WTC11 (cell line): ENCODE measurements at places on chromosomes 16 and 17.

GRCh38 chr17:78360371-78361224 lies 721 bp upstream of the SOCS3 start:
- peaks cover 16% of the 10 kb centered on the region for H3K27me3 ChIP-seq
- H3K36me3 ChIP-seq, result peaks cover 6% of the 10 kb centered on the region
- peak overlapping the region; percentile 74 for H3K4me3 ChIP-seq
- H3K27ac ChIP-seq, result peak overlapping the region; percentile 93
- peak; percentile 100 for DNase-seq

GRCh38 chr16:29815032-29815721 lies 775 bp upstream of the PAGR1 start:
- peak; percentile 30 for DNase-seq
- peak overlapping the region; percentile 88 for H3K27ac ChIP-seq
- H3K36me3 ChIP-seq, result peaks cover 25% of the 10 kb centered on the region
- H3K4me3 ChIP-seq, result peak overlapping the region; percentile 94
- H3K4me1 ChIP-seq, result peaks cover 59% of the 10 kb centered on the region

GRCh38 chr16:85066346-85066885 lies 38.8 kb downstream of the KIAA0513 start:
- DNase-seq, result no peak
- H3K4me3 ChIP-seq, result no peak overlapping the region
- no peak overlapping the region for H3K27ac ChIP-seq

DNA sequence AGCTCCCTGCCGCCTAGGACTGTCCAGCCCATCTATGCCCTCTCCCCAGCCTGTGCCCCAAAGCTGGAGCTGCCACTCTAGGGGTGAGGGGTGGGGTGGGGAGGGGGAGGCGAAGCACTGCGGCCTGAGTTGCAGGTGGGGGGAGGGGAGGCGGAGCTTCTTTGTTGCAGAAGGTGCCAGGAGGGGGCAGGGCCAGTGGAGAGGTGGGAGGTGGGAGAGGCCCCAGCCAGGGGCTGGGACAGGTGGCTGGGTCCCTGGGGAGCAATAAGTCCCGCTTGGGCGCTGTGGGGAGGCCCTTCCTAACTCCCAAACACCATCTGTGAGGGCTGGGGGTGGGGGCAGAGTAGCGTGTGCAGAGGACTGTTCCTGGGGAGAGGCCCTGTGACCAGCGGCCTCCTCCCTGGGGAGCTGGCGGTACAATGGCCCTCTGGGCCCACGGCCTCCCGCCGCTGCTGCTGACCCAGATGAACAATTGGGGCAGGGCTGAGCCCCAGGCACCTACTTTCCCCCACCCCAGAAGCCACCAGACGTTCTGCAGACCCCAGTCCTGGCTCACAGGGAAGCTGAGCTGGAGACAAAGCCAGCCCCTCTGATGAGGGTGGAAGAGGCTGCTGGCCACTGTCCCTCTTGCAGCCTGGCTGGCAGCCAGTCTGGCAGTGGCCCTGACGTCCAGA lies 2.2 kb upstream of the NTN3 start:
- peak; percentile 30 for DNase-seq
- peaks cover 38% of the 10 kb centered on the region for H3K27me3 ChIP-seq
- no peak overlapping the region for H3K27ac ChIP-seq
- peak overlapping the region; percentile 59 for H3K4me3 ChIP-seq
- peaks cover 19% of the 10 kb centered on the region for H3K4me1 ChIP-seq

GRCh38 chr17:40718930-40719329 lies 15.4 kb upstream of the KRT24 start:
- no peaks in the 10 kb centered on the region for H3K4me1 ChIP-seq
- peaks cover 4% of the 10 kb centered on the region; the same call in 1 of the 2 replicates for H3K27me3 ChIP-seq
- no peak overlapping the region for H3K27ac ChIP-seq
- H3K4me3 ChIP-seq, result no peak overlapping the region
- no peaks in the 10 kb centered on the region for H3K36me3 ChIP-seq

- H3K36me3 ChIP-seq, result peaks cover 44% of the 10 kb centered on the region
- no peaks in the 10 kb centered on the region for H3K27me3 ChIP-seq
- peak; percentile 93 for DNase-seq
- H3K27ac ChIP-seq, result peak within 1 kb of the TSS; percentile 98
Measured at GRCh38 chr17:4939796-4940554, at the start of the genes RNF167 and SLC25A11. RNF167 (plus strand) TSS chr17:4940268; CDS start chr17:4940910, 642 bp downstream. SLC25A11 (minus strand) TSS chr17:4940046; CDS start chr17:4939910, 136 bp downstream.

DNA sequence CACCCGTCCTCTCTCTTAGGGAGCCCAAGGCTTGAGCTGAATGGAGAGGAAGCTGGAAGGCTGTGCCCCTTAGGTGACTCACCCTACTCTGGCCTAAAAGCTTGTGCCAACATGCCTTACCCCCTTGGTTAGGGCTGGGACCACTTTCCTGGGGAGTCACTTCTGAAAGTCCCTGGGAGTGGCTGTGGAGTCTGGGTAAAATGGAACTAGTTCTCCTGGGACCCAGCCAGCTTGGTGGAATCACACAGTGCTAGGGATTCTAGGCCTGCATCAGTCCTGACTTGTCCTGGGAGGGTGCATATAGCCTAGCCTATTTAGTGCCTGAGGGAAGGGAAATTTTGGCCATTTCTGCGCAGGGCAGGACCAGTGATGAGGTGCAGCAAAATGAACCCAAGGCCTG lies 10.5 kb downstream of the MMP28 start:
- H3K36me3 ChIP-seq, result no peaks in the 10 kb centered on the region
- H3K27ac ChIP-seq, result no peak overlapping the region
- H3K27me3 ChIP-seq, result no peaks in the 10 kb centered on the region; the same call in none of the 2 replicates

DNA sequence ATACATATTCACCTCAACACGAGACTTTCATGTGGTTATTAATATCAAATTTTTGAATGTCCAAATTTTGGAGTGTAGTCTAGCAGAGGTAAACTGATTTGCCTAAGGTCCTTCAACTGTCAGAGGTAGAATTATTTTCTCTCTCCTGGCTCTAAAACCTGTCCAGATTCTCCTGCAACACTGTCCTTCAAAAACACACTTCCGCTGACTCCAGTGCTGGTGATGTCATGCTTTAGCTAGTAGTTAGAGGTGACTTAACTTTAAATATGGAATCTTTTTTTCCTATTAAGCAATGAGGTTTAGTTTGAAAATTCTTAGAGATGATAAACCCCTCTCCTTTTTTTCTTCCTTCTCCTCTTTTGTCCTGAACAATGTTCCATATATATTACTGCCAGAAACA lies 10.8 kb upstream of the CBLN1 start:
- no peaks in the 10 kb centered on the region; the same call in 1 of the 2 replicates for H3K27me3 ChIP-seq
- no peaks in the 10 kb centered on the region for H3K36me3 ChIP-seq
- no peak for DNase-seq
- peaks cover 6% of the 10 kb centered on the region for H3K4me1 ChIP-seq
- H3K4me3 ChIP-seq, result no peak overlapping the region
- no peak overlapping the region for H3K27ac ChIP-seq

GRCh38 chr17:78268191-78268874 lies 36.9 kb downstream of the TMEM235 start:
- peaks cover 75% of the 10 kb centered on the region for H3K4me1 ChIP-seq
- no peak for DNase-seq
- no peak overlapping the region for H3K27ac ChIP-seq
- peak overlapping the region; percentile 29; the same call in 1 of the 2 replicates for H3K4me3 ChIP-seq

DNA sequence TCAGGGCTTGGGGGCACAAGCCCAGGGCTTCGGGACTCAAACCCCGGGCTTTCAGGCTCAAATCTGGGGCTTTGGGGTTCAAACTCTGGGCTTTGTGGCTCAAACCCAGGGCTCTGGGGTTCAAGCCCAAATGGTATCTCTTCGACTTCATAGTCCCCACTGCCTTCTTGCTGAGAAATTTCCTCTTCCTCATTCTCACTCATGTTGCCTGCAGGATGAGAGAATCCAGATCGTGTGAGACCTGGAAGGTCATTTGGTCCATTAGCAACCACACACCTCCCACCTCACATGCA lies 576 bp downstream of the ZNF768 start:
- DNase-seq, result no peak
- peak overlapping the region; percentile 73 for H3K4me3 ChIP-seq
- H3K36me3 ChIP-seq, result 0 out of 2 replicates have a peak, but pooled peaks cover 4% of the 10 kb centered on the region
- H3K27ac ChIP-seq, result peak overlapping the region; percentile 67; the same call in 1 of the 2 replicates
- H3K27me3 ChIP-seq, result no peaks in the 10 kb centered on the region

DNA sequence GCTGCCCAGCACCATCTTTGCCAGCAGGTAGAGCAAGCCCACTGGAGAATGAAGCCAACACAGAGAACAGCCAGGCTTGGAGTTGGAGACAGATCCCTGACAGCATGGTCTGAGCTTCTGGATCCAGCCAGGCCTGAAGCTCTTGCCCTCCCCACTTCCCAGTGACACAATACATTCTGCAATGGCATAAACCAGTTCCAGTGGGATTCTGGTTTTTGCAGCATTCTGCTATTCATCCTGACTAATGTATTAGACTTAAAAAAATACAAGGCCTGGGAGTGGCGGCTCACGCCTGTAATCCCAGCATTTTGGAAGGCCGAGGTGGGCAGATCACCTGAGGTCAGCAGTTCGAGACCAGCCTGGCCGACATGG lies 40.6 kb upstream of the LITAF start:
- H3K27me3 ChIP-seq, result peaks cover 3% of the 10 kb centered on the region; the same call in 1 of the 2 replicates
- no peak overlapping the region for H3K27ac ChIP-seq
- no peak for DNase-seq
- H3K4me3 ChIP-seq, result no peak overlapping the region

- H3K4me1 ChIP-seq, result peaks cover 16% of the 10 kb centered on the region
- no peak overlapping the region for H3K4me3 ChIP-seq
- peaks cover 11% of the 10 kb centered on the region for H3K36me3 ChIP-seq
- H3K27me3 ChIP-seq, result no peaks in the 10 kb centered on the region
- DNase-seq, result no peak
Measured at GRCh38 chr17:78022425-78022824, 63.9 kb downstream of the TNRC6C start.

DNA sequence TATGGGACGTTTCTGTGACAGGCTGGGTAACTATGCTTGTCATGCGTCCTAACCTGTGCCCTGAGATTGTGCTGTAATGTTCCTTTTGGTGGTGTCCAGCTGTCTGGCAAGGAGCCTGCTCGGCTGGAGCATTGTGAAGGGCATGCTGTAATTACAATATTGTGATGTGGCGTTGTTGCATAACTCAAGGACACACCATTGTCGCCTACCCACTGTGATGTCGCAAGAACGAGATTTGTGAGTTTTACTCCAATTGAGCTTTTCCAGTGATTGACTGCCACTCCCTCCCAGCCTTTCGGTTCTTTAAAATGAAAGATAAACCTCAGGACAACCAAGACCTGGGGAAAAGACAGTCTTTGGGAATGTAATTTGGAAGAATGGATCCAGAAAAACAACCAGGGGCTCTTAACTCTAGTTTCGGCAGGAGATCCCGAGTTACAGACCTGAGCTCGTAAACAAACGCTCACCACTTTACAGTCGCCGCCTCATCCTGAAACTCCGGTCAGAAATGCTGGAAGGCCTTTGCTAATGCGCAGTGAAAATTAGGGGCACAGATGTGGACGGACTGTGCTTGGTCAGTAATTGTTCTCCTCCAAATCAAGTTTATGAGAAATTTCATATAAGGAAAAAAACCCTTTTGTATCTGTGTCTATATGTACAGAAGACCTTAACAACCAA lies 1.3 kb downstream of the ZNF750 start:
- peaks cover 51% of the 10 kb centered on the region for H3K4me1 ChIP-seq
- peaks cover 10% of the 10 kb centered on the region; the same call in 1 of the 2 replicates for H3K36me3 ChIP-seq
- H3K27me3 ChIP-seq, result no peaks in the 10 kb centered on the region
- H3K4me3 ChIP-seq, result no peak overlapping the region

DNA sequence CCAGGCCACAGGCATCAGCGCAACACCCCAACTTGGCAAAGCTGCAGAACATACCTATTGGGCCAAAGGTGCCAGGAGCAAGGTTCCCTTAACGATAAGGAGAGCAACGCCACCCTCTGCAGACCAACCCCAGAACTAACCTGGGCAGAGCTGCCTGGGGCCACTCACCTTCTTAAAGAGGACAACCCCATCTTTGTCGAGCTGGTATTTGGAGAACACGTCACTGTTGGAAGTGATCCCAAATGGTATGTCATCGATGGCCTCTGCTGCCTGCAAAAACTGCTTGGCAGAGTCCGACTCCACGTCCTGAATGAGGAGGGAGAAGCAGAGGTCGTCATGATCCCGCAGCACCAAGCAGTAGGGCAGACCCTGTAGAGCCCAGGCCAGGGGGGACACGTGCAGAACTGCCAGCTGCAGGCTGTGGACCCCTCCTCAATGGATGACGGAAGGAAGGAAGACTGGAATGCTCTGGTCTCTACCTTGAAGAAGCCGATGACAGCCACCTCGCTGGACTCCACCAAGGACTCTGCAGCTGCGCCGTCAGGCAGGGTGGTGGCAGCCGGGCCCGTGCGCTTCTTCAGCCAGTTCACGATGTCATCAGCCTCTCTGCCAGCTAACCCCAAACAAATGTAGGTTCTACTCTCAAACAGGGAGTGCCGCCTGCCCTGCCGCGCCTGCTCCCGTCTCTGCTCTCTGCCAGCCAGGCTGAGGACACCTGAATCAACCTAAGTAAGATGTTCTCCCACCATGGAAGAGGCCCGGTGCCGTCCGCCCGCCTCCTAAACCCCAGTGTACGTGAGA lies 5.2 kb downstream of the P4HB start:
- DNase-seq, result no peak
- H3K27ac ChIP-seq, result no peak overlapping the region
- no peaks in the 10 kb centered on the region for H3K27me3 ChIP-seq
- peaks cover 7% of the 10 kb centered on the region for H3K4me1 ChIP-seq
- no peak overlapping the region for H3K4me3 ChIP-seq

DNA sequence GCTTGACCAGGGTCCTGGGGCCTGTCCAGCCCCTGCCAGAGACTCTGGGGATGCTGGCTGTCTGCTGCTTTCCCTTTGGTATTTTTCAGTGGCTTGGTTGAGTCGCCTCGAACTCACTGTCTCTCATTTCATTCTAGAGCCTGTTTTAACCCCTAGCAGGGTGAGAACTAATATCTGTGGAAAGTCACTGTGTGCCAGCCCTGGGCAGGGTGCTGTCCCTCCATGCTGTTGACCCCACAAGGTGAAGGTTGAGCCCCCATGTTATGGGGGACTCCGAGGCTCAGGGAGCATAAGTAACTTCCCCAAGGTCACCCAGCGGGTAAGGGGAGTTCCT lies 33.0 kb downstream of the DCAKD start:
- peaks cover 34% of the 10 kb centered on the region for H3K4me1 ChIP-seq
- no peak overlapping the region for H3K27ac ChIP-seq
- DNase-seq, result no peak
- no peaks in the 10 kb centered on the region for H3K36me3 ChIP-seq
- H3K27me3 ChIP-seq, result peaks cover 43% of the 10 kb centered on the region

- H3K36me3 ChIP-seq, result no peaks in the 10 kb centered on the region
- H3K27me3 ChIP-seq, result peaks cover 2% of the 10 kb centered on the region; the same call in 1 of the 2 replicates
- peaks cover 8% of the 10 kb centered on the region for H3K4me1 ChIP-seq
- H3K4me3 ChIP-seq, result no peak overlapping the region
- DNase-seq, result no peak
Measured at GRCh38 chr17:57966875-57967274, 11.7 kb upstream of the CUEDC1 start.

DNA sequence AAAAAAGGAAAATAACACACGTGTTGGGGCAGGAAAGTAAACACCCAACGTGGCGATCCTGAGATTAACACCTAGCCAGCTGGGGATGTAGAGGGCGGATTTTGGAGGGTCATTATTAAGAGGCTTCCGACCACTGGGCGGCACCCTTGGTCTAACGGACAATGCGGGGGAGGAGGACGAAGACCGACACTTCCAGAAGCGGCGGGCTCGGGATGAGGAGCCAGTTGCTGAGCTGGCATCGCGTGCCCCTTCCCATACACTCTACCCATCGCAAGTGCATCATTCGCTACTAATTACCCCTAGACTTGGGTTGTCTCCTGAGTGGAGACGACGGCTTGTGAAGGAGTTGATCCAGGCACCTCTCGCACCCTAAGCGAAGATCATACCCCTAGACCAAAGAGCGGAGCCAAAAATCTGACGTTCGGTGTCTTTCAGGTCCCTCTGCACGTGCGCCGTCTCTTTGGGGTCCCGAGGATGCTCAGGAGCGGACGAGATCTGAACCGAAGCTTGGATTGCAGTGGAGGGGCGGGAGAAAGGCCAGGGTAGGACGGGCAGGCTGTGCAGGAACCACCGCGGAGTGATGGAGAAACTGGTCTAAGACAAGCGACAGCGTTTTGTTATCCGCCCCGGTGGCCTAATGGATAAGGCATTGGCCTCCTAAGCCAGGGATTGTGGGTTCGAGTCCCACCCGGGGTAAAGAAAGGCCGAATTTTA lies 17.6 kb downstream of the ZNF213 start:
- no peaks in the 10 kb centered on the region for H3K36me3 ChIP-seq
- peak overlapping the region; percentile 94 for H3K27ac ChIP-seq
- peak; percentile 98 for DNase-seq
- H3K27me3 ChIP-seq, result peaks cover 43% of the 10 kb centered on the region
- peaks cover 7% of the 10 kb centered on the region for H3K4me1 ChIP-seq
